NCI-H2081 treated with DMSO at 0.1 percent for 48 hours (cell line): ENCODE measurements at places on chromosomes 1 and 21.

- DNase-seq = peak; percentile 82
Observed at GRCh38 chr1:30966690-30967369, 58.3 kb upstream of the SDC3 start.

DNA sequence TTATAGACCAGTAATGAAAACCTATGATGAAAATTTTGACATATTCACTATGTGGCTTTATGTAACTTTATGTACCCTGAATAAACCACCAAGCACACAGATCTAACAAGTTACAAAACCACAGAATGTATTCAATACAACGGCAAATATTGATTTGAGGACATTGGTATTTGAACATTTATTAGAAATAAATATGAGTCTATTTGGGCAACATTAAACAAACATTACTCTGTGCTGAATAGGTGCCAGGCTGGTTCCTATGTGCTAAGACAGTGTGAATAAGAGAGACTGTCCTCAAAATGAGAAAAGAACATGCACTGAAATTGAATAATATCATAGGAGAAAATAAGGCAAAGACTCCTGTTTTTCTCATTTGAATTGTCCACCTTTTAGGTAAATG is 1341.2 kb downstream of the PLA2G4A start:
- DNase-seq = no peak

GRCh38 chr1:159010391-159010790 is 684 bp downstream of the IFI16 start:
- DNase-seq = no peak

GRCh38 chr1:17403081-17403480 is 31.1 kb downstream of the PADI6 start:
- no peak for DNase-seq

DNA sequence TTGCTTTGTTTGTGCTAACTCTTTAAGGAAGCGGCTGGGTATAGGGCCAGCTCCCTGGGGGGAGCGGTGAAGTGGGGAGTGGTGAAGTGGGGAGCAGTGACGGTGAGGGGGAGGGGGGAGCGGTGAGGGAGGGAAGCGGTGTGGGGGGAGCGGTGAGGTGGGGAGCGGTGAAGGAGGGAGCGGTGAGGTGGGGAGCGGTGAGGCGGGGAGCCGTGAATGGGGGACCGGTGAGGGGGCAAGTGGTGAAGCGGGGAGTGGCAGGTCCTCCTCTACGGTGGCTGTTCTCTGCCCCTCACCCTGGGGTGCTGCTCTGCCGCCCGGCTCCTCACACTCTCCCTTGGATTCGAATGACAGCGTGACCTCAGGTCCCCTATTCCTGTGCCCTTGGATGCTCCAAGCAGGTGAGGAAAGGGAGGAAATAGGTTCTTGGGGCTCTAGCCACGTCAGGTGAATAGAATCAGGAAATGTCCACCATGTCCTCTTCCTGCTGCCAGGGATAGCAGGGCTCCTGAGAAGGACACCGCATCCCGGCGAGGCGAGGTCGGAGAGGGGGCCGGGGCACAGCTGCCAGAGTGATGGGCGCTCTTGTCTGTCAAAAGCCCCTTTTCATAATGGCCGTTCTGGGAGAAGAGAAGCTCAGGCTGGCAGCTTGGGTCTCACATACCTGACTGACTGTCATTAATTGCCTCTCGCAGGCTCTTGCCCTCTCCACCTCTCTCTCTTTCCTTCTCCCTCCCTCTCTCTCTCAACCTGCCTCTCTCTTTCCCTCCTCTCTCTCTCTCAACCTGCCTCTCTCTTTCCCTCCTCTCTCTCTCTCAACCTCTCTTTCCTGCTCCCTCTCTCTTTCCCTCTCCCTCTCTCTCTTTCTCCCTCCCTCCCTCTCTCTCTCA is 134.2 kb downstream of the PGBD5 start:
- DNase-seq = no peak

DNA sequence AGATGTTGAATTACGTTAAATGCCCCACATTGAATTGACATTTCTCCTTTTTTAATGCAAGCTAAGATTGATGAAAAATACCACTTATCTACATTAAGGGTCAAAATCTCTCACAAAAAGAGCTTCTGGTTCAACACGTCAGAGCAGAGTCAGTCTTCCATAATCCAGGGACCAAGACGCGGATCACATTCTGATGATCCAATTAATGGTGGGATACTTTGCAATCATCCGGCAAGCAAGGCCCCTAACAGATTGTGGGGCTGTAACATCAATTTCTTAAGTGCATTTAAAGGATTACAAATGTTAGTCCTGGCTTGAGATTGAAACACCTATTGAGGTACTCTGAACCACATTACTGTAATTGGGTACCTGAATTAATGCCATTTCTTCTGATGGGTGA is 120.2 kb upstream of the ESRRG start:
- DNase-seq = no peak

DNA sequence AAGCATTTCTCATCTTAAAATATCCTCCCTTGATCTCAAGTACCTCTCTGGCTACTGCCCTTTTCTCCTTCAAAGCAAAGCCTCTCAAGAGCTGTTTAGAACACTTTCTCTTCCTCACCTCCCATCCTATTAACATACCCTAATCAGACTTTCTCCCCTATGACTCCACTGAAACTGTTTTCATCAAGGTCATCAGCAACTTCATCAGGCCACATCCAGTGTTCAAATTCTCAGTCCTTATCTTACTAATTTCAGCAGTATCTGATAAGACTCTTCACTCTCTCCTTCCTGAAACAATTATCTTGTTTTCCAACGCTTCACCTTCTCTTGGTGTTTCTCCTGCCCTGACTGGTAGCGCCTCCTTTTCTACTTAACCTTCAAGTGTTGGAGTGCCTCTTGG is 1.5 kb upstream of the RAP1A start:
- no peak for DNase-seq
